ENCODE measurements at places on chromosomes 16 and 17.

DNA sequence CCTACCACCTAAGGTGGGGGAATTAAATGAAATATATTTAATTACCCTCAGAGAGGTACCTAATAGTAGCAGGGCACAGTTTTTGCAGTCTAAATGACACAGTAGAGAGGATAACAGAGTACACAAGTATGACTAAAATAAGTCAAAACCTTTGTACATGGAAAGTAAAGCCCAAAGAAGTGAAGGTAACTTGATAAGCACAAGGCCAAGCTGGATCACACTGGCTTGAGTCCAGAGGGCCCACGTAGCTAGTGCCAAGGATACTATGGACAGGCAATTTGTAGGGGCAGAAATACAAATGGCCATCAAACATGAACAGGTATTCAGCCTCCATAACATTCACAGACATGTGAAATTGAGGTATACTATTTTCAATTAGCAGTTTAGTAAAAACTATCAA lies 7.6 kb downstream of the MYO18A start:
- no peak for DNase-seq

- no peak for DNase-seq
Measured at GRCh38 chr16:89000207-89000959, 23.4 kb upstream of the CBFA2T3 start.

- DNase-seq: no peak
Measured at GRCh38 chr16:48323783-48324775, 61.1 kb downstream of the SIAH1 start.

GRCh38 chr17:41393294-41393693 lies 4.1 kb downstream of the KRT31 start:
- no peak for DNase-seq

DNA sequence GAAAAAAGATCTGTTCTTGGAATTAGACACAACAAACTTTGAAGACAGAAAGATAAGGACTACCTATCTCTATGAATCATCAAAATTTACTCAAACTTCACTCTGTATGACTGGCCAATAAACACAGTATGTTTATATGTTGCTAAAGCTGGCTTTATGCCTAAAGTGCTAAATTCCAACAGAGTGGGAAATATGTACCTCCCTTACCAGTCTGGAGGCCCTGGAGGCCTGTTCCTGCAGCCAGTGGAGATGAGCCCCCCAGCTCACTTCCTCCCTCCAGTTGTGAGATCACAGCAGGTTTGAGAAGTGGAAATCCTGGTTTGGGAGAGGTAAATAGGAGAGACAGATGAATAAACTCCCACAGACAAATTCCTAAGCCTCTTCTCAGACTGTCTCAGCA lies 9.0 kb downstream of the ZNF23 start:
- no peak for DNase-seq

DNA sequence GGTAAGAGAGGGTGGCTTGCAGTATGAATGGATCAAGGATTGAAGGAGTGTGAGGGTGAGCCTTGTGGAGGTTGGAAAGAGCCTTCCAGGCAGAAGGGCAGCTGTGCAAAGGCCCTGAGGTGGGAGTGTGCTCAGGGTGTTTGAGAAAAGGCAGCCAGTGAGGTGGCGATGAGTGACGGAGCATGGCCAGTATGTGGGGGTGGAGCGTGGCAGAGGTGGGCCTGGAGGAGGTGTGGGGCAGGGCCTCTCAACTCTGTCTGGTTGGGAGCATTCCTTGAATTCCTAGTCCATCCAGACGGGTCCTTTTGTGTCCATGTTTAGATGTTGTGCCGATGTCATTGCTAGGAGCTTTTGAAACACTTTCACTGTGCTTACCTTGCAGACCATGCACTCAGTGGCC lies 51.3 kb downstream of the EPN2 start:
- peak; percentile 62 for DNase-seq

DNA sequence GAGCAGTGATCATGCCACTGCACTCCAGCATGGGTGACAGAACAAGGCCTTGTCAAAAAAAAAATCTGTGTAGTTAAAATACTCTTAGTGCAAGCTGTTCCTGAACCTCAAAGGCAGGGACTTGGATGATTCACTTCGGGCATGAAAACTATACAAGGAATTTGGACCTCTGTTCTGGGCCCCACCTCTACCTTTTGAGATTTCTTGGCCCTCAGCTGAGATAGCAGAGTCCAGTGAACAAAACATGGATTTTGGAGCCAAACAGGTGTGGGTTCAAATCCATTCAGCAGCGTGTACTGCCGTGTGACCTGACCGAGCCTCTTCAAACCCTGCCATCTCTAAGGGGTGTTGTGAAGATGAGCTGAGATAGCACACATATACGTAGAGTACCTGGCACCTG lies 6.8 kb downstream of the SLC13A2 start:
- DNase-seq: no peak

DNA sequence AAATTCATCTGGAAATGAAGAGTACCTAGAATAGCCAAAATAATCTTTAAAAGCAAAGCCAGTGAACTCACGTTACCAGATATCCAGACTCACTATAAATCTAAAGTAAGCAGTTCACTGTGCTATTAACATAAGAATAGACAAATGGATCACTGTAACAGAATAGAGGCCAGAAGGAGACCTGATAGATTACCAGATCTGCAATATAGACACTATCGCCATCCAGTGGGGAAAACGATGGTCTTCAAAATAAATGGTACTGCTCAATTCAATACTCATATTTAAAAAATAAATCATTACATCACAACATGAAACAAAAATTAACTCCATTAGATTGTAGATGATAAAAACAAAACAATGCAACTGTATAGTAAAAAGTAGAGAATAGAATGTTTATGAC lies 158.6 kb upstream of the CDH8 start:
- DNase-seq: peak; percentile 56

GRCh38 chr16:88782454-88783390 lies 2.3 kb downstream of the PIEZO1 start:
- no peak for DNase-seq

GRCh38 chr17:51479303-51479702 lies 219.0 kb downstream of the UTP18 start:
- DNase-seq: no peak

DNA sequence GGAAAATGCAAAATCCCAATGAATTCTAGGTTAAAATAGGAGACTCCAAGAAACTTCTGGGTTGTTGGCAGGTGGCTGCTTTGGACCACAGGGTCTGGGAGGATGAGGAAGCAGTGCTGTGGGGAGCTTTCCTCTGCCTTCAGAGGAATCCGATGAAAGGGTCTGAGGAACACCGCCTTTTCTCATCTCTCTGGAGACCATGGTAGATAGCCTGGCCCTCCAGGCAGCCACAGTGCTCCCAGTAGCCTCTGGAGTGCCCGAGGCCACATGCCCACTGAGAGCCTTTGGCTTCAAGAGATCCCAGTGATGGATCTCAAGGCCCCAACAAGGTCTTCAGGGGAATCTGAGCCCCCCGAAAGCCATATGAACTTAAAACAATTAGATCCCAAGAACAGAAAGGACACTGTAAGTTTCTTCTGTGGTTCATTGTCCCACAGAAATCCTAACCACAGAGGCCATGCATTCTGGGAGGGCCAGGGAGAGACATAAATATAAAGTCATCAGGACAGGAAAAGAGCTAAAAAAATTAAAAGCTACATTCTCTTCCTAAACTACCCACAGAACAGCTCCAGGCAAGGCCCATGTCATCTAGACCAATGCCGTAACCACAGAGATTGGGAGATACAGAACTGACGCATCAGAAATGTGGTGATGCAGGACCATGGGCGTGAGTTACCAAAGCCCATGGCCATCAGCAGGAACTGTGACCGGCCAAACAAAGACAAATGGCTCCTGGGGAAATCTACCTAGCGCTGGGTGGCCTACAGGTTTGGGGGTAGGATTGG lies 24.3 kb downstream of the TK2 start:
- DNase-seq: no peak

DNA sequence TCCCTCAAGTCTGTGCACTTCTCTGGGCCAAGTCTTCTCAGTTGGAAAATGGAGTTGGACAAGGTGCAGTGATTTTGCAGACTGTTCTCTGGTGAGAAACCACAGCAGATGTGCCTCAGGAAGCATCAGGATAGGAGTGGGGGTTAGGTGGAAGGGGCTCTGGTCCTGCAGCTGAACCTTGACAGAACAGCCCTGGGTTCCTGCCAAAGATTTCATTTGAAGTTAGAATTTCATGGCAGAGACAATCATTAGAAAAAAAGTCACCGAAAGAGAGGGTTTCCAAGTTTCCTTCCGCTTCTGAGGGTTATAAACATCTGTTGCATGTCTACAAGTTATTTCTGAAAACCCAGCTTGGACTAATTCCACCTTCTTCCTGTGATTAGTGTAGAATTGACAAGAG lies 80.4 kb upstream of the IRX3 start:
- no peak for DNase-seq

Data from HAP-1 (cell line).